Activated CD8-positive, alpha-beta memory T cell treated with anti-CD3 and anti-CD28 coated beads, Interleukin-2, amount 10 ng/mL, durations not matched to agents 7 days and 5 days (primary cell): ENCODE measurements at places on chromosomes 11 and 22. TPM values are rescaled to one million over a fixed set of nuclear protein-coding genes. Genes with fewer than 3 reads are reported as not detected.

MRGPRX1 gene
- not detected for total RNA-seq

- peak overlapping the region; percentile 83 for H3K27ac ChIP-seq
- H3K4me3 ChIP-seq: peak overlapping the region; percentile 92
- H3K27me3 ChIP-seq: peaks cover 5% of the 10 kb centered on the region
- H3K36me3 ChIP-seq: peaks cover 6% of the 10 kb centered on the region
- no peak for DNase-seq
Observed at GRCh38 chr22:43811777-43812148, 342 bp downstream of the EFCAB6 start.

NLRP14 gene
- total RNA-seq: 0.05 TPM

DNA sequence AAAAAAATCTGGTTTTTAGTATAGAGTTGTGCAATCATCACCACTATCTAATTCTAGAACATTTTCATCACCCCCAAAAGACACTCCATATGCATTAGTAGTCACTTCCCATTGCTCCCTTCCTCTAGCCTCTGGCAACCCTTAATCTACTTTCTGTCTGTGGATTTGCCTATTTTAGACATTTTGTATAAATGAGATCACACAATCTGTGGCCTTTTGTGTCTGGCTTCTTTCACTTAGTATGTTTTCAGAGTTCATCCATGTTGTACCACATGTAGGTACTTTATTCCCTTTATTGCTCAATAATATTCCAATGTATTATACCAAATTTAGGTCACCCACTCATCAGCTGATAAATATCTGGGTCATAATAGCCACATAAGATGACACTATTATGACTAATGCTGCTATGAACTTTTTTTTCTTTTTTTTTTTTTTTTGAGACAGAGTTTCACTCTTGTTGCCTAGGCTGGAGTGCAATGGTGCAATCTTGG, 67.5 kb upstream of the SCUBE2 start:
- H3K4me1 ChIP-seq: peaks cover 7% of the 10 kb centered on the region
- no peak overlapping the region for H3K27ac ChIP-seq
- DNase-seq: no peak
- no peak overlapping the region for H3K4me3 ChIP-seq
- no peaks in the 10 kb centered on the region for H3K27me3 ChIP-seq

DNA sequence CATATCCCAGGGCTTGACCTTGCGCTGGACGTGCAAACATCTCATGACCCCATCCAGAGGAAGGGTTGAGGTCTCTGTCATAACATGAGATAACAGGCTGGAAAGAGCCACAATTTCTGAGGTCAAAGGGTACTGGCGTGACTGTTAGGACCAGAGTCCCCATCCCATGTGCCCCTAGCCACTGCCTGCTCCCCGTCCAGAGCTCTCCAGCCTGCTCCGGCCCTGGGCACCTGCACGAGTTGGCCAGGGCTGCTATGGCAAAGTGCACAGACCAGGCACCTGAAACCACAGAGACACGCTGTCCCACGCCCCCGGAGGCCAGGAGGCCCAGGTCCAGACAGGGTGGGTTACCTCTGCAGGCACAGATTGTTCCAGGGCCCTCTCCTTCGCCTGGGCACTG, 58.9 kb downstream of the SHANK2 start:
- H3K27ac ChIP-seq: no peak overlapping the region
- H3K4me1 ChIP-seq: no peaks in the 10 kb centered on the region
- no peak for DNase-seq
- H3K27me3 ChIP-seq: no peaks in the 10 kb centered on the region
- no peaks in the 10 kb centered on the region for H3K36me3 ChIP-seq

DNA sequence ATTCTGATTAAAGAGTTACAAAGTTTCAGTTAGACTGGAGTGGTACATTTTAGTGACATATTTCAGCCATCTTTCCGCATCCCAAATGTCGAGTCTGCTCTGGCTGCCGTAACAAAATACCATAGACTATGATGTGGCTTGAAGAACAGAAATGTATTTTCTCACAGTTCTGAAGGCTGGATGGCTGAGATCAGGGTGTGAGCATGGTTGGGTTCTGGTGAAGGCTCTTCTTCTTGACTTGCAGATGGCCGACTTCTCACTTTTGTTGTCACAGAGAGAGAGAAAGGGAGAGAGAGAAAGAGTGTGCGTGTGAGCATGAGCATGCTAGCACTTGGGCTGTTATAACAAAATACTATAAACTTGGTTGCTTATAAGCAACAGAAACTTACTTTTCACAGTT, 335.4 kb upstream of the RAG2 start:
- no peaks in the 10 kb centered on the region for H3K36me3 ChIP-seq
- H3K27me3 ChIP-seq: no peaks in the 10 kb centered on the region
- no peak overlapping the region for H3K27ac ChIP-seq
- H3K4me1 ChIP-seq: no peaks in the 10 kb centered on the region

APOBEC3B gene
- total RNA-seq: 32.8 TPM

SPDYC gene
- total RNA-seq: not detected

DNA sequence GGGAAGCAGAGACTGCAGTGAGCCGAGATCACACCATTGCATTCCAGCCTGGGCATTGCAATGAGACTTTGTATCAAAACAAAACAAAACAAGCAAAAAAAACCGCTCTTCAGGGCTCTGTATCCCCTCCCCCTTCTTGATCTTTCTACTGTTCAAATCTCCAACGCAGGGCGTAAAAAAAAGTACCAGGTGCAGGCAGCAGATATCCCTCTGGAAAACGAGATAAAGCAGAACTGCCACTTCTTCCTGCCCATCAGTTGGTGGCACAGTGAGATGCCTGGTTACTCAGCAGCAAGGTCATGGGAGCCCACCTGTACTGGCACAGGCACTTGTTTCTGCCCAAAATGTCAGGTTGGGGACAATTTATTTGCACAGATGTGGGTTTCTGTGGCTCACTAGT, 11.2 kb downstream of the CCS start:
- no peaks in the 10 kb centered on the region for H3K4me1 ChIP-seq
- peaks cover 7% of the 10 kb centered on the region for H3K36me3 ChIP-seq
- H3K27me3 ChIP-seq: no peaks in the 10 kb centered on the region
- DNase-seq: no peak
- H3K4me3 ChIP-seq: no peak overlapping the region
- no peak overlapping the region for H3K27ac ChIP-seq

GRCh38 chr11:39327302-39327701, 2132.2 kb downstream of the LRRC4C start:
- H3K36me3 ChIP-seq: no peaks in the 10 kb centered on the region
- no peak for DNase-seq
- H3K4me3 ChIP-seq: no peak overlapping the region
- no peak overlapping the region for H3K27ac ChIP-seq

CABP4 gene
- total RNA-seq: 3.4 TPM

- peaks cover 51% of the 10 kb centered on the region for H3K36me3 ChIP-seq
- H3K27me3 ChIP-seq: no peaks in the 10 kb centered on the region
- H3K4me3 ChIP-seq: peak overlapping the region; percentile 55
- peak overlapping the region; percentile 84 for H3K27ac ChIP-seq
- peak; percentile 76 for DNase-seq
- peaks cover 39% of the 10 kb centered on the region for H3K4me1 ChIP-seq
Observed at GRCh38 chr11:14270690-14271542, 88.1 kb downstream of the RRAS2 start.

DNA sequence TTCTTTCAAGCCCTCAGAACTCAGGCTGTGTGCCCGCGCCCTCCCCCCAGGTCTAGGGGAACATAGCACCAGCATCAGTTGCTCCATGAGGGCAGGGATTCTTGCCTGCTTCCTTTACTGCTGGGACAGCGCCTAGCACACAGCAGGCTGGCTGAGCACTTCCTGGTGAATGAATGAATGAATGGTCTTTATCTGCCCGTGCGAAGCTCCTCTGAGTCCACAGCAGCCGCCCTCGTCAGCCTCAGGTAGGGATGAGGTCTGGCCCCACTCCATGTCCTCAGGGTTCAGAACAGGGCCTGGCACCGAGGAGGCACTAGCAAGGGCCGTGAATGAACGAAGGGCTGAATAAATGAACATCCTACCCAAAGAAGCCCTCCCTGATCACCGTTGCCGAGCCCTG, 27.3 kb downstream of the ARRB1 start:
- DNase-seq: no peak
- H3K27ac ChIP-seq: no peak overlapping the region
- H3K4me1 ChIP-seq: peaks cover 40% of the 10 kb centered on the region
- H3K4me3 ChIP-seq: no peak overlapping the region
- no peaks in the 10 kb centered on the region for H3K27me3 ChIP-seq

DNA sequence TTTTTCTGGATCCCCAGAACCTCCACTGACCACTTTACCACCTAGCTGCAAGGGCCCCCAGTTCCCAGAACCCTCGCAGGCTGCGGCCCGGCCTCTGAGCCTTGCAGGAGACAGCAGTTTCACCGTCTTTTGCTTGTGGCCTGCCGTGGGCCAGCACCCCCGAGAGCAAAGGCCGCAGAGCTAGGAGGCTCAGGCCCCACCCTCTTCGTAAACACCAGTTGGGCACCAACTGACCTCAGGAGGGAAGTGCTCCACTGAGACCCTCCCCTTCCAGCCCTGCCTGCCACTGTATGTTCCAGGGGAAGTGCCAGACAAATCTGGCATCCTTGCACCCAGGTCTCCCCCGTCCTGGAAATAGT, 23.4 kb upstream of the CREB3L1 start:
- H3K4me1 ChIP-seq: no peaks in the 10 kb centered on the region
- no peak for DNase-seq
- H3K36me3 ChIP-seq: no peaks in the 10 kb centered on the region
- H3K4me3 ChIP-seq: no peak overlapping the region

- no peak within 1 kb of the TSS for H3K4me3 ChIP-seq
- H3K36me3 ChIP-seq: no peaks in the 10 kb centered on the region
- H3K27me3 ChIP-seq: no peaks in the 10 kb centered on the region
Observed at GRCh38 chr11:47257517-47258316, at the start of gene NR1H3. Gene NR1H3, plus strand, starts transcription at chr11:47257996. Its CDS starts 1,221 bp downstream, at chr11:47259217.

NXPE1 gene
- total RNA-seq: not detected
